ENCODE measurements at places on chromosomes 2 and 18.
A peak's percentile ranks its signal among the peaks of the same experiment; 100 is the strongest.

- no peak for DNase-seq
Measured at GRCh38 chr2:163471947-163472346, 263.9 kb downstream of the FIGN start.

DNA sequence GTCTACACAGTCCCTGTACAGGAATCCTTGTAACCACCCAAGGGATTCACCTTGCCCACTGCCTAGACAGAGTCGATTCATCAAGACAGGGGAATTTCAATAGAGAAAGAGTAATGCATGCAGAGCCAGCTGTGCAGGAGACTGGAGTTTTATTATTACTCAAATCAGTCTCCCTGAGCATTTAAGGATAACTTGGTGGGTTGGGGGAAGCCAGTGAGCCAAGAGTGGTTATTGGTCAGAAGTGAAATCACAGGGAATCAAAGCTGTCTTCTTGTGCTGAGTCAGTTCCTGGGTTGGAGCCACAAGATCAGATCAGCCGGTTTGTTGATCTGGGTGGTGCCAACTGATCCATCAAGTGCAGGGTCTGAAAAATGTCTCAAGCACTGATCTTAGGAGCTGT lies 17.8 kb upstream of the FAM98A start:
- DNase-seq = peak; percentile 23

DNA sequence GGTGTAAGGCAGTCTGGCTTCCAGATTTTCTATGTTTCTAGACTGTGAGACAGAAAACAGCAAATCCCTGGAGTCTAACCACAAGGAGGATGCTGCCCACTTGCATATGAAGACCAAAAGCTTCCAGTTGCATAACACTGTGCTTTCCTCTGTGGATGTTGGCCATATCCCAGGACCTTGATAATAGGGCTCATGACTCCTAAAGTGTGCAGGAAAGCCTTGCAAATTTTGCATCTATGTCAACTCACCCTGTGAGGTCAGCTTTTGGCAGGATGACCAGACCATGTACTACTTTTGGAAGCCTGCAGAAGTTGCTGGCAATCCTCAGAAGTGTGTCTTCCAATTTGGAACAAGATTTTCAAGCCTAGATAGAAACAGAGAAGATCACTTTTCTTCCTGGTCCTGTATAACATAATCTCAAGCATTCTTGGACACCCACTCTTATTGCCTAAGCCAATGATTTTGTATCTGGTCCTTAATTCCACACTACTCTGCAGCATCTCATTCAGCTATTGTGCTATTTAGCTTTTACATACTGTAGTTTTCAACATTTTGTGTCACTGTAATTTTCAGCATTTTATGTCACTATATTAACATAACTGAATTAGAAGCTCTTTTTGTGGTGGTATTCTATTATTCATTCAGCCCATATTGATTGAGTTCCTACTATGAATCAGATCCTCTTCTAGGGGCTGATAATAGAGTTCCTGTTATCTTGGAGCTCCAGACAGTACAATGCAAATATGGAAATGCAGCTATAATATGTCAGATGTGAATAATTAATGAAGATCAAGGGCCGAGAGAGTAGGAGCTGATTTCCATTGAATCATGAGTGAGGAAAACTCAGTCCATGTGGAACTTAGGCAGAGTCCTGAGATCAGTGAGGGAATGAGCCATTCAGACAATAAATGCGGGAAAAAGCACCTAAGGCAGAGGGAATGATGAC lies 85.3 kb upstream of the RAB27B start:
- no peak for DNase-seq

DNA sequence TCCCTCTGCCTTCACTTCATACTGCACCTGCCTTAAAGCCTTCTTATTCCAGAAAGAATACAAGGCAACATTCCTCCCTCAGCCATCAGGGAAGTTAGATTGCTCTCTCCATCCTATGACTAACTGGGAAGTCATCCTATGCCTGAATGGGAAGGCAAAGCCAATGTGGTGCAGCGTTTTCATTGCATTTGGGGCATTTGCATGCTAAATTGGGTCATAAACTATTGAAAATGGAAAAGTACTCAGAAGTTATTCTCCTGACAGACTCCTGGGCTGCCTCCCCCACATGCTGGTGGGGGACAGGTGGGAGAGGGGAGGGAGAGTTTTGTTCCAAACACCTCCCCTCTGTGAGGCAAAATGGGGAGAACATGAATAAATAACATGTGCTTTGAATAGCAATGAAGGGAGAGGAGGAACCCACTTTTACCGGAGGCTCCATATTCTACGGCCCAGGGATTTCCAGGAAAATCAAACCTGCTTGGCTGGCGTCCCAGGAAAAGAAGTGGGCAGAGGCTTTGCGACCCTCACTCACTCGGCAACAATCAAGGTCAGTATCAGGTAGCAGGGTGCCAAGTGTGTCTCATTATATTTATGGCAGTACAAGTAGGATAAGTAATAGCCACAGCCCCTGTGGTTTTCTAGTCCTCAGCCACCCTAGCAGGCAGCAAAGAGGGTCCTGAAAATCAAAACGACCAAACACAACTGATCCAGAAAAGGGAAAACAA lies 84.1 kb downstream of the BOD1L2 start:
- no peak for DNase-seq

GRCh38 chr2:9762164-9762563 lies 81.1 kb upstream of the TAF1B start:
- no peak for DNase-seq

DNA sequence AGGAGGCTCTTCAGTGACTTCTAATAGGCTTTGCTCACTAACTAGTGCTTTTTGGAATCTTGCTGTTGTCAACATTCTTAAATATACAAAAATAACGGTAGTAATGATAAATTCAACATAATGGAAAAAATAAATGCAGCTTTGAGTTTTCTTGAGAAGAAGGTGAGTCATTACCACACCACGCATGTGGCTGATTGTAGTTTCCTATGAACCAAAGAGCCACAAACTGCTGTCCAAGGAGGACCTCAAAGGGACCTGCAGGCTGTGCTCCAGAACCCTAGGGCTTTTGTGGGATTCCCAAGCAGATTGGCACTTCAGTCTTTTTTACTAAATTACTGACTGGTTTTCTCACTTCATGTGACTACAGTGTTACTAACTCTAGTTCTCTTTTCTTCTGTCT lies 66.7 kb downstream of the TPGS2 start:
- peak; percentile 43 for DNase-seq

- DNase-seq = no peak
Measured at GRCh38 chr18:11501352-11501751, 108.0 kb upstream of the SLC35G4 start.

DNA sequence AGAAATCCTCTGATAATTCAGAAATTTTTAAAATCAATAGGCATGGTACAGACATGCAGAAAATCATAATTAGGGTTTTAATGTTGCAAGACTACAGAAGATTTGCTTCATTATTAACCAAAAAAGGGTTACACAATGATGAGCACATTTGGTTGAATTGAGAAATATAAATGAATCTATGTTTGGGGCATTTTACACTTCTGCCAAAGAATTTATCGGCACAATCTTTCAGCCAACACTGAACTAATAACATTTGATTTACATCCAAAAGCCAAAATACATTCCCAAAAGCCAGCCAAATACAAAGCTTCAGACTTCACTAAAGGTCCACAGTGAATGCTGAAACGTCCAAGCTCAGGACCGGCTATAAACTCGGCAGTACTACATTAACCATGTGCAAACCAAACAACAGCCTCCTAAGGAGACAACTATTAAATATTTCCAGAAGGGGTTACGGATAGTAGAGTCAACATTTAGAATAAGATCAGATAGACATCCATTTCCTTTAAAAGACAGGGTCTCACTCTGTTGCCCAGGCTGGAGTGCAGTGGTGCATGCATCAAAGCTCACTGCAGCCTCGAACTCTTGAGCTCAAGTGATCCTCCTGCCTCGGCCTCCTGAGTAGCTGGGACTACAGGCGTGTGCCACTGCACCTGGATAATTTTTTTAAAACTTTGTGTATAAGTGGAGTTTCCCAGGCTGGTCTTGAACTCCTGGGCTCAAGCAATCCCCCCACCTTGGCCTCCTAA lies 29.4 kb downstream of the SPRED2 start:
- DNase-seq = no peak

DNA sequence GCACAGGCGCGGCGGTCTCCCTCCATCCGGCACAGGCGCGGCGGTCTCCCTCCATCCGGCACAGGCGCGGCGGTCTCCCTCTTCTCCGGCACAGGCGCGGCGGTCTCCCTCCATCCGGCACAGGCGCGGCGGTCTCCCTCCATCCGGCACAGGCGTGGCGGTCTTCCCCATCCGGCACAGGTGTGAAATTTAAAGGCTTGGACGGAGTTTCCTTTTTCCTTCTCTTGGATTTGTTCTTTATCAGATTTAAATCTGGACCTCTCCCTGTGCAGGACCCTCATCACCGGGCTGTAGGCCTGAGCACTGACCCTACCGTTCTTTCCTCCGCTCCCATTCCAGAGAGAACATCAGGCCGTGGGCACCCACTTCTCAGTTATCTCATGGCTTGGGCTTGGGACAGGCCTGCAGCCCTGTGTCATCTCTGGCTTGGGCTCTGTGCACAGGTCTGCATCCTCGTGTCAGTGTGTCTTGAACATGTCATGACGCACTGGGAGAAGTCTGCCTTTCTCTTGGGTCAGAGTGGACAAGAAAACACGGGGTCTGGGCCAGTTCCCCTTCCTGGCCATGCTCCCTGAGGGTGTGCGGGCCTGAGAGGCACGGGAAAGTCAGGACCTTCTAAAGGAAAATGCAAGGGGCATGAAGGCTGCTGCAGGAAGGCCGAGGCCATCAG lies 53.9 kb upstream of the PXDN start:
- no peak for DNase-seq

- peak; percentile 36 for DNase-seq
Measured at GRCh38 chr2:32946314-32947075, at the start of gene LTBP1. Gene LTBP1, plus strand, starts transcription at chr2:32946953. Its CDS starts 372 bp downstream, at chr2:32947325.

- DNase-seq = no peak
Measured at GRCh38 chr2:217621391-217621801, 381.4 kb downstream of the TNS1 start.

DNA sequence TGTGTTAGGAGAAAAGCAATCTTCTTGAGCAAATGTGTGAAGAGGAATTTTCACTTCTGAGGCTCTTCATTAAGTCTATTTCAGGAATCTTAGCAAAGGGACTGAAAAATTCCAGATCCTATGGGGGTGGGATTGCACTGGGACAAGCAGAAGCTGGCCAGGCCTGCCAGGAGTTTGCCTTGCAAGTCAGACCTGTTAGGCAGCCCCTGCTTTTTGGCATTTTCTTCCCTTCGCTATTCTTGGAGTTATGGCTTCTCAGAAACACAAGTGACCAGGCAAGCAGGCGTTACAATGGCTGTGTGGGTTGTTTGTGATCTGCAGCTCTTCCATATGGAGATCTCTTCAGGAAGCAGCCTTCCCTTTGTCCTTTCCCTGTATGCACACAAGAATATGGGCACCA lies 8.0 kb upstream of the CCDC85A start:
- DNase-seq = no peak

GRCh38 chr2:120118018-120118417 lies 105.1 kb downstream of the EPB41L5 start:
- no peak for DNase-seq

DNA sequence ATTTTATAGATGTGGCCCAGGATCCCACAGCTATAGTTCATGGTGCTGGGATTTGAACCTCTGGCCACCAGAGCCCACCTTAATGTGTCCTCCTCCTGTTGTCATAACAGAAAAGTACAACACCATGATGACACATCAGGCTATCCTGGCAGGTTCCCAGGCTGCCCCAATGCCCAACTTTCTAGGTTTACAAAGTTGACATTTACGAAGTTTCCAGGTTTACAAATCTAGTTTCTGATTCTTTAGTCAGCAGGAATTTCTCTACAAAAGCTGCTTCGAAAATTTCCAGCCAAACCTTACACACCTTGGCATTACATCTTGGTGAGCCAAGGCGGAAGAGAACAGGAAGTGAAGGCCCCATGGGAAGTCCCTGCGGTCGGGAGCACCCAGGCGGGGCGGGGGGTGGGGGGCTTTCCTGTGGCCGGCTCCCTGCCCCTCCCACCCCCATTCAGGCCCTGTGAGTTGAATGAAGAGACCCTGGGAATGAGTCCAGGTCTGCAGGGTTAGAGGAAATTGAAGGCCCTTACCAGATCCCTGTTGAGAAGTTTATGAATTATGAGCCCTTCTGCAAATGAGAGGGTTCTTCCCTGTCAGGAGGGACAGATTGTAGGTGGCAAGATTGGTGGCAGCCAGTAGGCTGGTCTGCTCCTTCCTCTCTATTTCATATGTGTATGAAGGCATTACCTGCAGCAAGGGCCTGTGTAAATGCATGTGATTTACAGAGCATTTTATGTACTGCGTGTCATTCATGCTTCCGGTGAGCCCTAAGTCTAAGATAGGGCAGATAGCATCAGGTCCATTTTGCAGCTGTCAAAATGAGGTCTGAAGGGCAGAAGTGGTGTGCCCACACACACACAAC lies 11.1 kb upstream of the IL1RN start:
- DNase-seq = no peak

- no peak for DNase-seq
Measured at GRCh38 chr18:32460171-32460731, 10.4 kb downstream of the GAREM1 start.

DNA sequence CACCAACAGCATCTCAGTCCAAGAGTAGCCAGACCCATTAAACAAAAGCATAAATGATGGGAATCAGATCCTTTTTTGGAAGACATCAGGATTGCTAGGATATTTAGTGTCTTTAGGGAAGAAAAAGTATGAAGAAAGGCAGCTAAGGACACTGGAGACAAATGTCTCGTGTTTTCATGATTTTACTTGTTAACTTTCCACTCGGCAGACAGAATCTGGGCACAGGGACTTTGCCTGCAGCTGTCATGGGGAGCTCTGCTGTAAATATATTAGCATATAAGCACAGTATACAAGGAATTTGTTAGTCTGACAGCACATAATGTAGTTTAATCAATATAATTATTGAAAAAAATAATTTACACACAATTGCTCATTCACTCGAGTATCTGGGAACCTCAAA lies 718.3 kb downstream of the NRXN1 start:
- DNase-seq = no peak

- DNase-seq = no peak
Measured at GRCh38 chr2:198188982-198189381, 384.6 kb downstream of the PLCL1 start.

GRCh38 chr2:26982102-26982742 lies 11.8 kb downstream of the MAPRE3 start:
- no peak for DNase-seq

DNA sequence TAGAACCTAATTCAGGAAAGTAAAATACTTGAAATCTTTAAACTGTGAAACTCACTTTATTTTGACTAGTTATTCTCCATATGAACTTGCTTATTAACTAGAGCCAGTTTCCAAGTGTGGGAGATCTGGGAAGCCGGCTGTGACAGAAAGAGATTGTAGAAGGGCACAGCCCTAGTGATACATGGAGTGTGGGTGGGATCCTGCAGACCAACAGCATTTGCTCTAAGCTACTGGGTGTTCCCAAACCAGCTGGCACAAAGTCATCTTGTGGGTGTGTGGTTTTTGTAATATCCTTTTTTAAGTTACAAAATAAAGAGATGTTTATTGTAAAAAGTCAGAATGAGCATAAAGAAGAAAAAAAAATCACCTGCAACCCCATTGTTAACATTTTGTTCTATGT lies 3.4 kb downstream of the DUSP19 start:
- DNase-seq = no peak

DNA sequence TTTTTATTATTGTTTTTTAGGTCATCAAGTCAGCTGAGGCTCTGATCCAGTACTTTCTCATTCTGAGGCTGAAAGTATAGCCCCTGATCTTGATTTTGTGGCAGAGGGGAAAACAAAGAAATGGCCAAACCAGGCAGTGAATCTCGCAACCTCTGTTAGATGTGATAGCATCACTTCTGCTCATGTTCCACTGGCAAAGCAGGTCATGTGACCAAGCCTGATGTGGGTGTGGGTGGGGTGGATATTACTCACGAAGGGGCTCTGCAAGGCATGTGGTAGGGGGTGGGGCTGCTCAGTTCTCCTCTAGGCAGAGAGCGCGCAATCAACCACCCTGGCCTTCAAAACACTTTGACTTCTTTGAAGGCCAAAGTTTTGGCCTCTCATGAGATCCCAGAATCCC lies 254.2 kb downstream of the MYCN start:
- no peak for DNase-seq

All from stimulated activated effector memory CD8-positive, alpha-beta T cell treated with anti-CD3 and anti-CD28 coated beads, Interleukin-12 subunit alpha, Interleukin-12 subunit beta, amount 100 ng/mL, for 72 hours (primary cell).